ENCODE measurements at places on chromosomes 3 and 15.

DNA sequence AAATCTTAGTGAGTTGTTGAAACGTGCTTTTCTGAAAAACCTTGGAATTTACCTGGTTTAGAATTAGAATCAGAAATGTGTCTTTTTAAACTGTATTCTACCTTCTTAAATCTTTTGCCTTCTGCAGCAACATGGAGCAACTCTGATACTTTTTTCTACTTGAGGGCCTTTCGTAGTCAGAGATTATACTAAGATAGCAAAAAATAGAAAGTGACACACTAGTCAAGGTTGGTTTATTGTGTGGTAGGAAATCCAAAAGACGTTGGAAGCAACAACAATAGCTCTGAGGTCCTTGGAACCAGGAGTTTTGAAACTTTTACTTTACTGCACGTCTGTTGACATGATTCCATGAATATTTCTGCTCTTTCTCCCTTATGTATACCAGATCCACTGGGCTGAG is 294.9 kb downstream of the LPP start:
- DNase-seq = no peak

DNA sequence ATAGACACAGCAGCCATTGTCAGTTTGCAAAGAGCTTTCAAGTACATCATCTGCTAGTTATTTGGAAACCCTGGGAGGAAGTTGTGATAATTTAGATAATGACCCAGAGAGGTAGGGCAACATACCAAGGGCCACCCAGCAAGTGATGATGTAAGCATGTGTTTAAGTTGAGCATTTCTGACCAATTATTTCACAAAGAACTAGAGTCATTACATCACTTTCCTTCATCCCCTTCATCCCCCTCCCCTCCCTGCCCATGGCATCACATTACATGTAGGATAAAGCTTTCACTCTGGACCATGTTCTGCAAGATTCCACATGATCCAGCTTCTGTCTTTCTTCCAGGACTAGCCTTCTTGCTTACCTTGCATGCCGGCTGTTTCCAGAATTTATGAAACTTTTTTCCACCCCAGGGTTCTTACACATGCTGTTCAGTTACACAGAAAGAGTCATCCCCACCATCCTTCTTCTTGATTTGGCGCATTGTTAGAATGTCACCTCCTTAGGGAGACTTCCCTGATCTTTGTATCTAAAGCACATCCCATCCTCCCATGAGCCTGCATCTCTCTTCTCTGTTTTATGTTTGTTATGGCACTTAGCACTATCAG is 71.3 kb downstream of the PTPRG start:
- DNase-seq = no peak

GRCh38 chr3:146184241-146185015 is 23.4 kb upstream of the PLOD2 start:
- DNase-seq = no peak

DNA sequence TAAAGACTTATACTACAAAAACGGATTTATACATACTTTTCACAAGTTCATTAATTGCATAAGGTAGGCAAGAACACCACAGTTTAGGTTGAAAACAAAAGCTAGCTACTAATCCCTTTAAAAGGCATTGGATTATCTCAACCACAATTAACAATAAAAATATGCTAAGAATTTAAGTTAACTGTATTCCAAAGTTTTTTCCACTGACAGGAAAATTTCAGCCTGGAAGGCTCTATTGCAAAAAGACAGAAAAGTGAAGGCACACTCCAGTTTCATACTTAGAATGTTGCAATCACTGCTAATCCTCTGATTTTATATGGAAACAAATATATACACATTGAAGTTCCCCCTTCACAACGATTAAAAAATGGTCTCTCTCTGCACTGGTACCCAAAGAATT is 71.5 kb downstream of the TJP1 start:
- no peak for DNase-seq

DNA sequence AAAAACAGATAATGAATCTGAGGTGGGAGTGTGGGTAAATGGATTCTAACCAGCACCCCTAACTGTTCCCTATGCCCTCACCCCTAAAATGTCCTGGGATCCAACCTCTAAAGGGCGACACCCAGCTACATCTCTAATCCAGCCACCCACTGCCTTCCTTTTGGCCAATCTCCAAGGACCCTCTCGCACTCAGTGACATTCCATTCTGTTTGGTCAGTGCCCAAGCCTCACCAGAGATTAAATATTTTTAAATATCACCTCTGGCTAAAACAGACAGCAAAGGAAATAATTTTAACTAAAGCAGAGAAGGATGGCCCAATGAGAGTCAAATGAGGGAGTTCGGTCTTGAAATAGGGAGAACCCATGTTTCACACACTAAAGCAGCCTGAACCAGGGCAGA is 19.9 kb upstream of the SCN10A start:
- no peak for DNase-seq

Measured in OCI-M1 (cell line).